ENCODE measurements at places on chromosomes 1 and 21.

- no peak for DNase-seq
These were observed 108.2 kb downstream of the GALNT2 start for GRCh38 chr1:230175163-230175747.

- DNase-seq = no peak
These were observed 301.3 kb downstream of the SIPA1L2 start for GRCh38 chr1:232328486-232329102.

- DNase-seq = no peak
These were observed 18.8 kb downstream of the RNF220 start for GRCh38 chr1:44423591-44424537.

- DNase-seq = no peak
These were observed 32.8 kb upstream of the IFFO2 start for GRCh38 chr1:18989176-18989799.

DNA sequence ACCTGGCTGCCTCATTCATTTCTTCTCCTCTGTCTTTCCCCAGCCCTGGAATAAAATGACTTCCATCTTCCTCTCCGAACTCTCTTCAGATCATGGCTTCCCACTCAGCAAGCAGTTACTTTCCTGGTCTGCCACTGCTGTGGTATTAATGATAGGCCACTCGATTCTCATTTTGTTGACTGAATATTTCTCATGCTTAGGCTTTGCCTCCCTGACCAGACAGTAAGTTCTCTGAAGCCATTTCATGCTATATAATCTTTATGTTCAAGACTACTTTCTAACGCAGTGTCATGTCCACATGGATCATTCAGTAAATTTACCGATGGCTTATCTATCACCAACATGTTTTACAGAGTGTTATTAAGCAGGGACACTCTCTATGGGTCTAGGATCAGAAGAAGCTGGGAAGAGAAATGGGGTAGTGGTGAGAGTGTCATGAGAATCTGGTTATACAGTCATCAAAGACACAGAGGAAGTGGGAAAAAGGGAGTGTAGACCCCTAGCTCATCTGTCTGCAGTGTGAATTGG, 20.6 kb downstream of the RUNX1 start:
- no peak for DNase-seq

DNA sequence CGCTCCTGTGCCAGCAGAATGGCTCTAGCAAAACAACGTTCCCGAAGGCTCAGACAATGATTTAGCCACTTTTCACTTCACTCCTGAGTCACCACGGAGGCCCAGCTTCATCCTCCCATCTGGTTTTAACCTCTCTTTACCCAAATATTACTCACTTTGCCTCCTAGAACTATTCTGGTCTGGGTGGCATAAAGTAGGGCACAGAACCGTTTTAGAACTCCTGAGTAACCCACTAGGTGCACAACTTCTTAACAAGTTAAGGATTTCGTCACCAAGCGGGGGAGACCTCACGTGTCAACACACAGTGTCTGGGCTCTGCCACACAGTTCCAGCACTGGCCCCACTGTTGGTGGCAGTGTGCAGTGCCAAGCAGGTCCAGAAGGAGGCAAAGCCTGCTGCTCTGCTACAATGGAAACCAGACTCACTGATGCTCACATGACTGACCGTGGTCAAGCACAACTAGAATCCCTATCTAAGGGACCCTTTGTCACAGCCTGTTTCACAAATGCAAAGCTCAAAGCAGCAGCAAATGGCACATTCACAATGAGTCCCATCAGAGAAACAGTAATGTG, 121.7 kb downstream of the SIPA1L2 start:
- peak; percentile 26 for DNase-seq

GRCh38 chr21:32914424-32915039, 111.2 kb upstream of the OLIG2 start:
- DNase-seq = no peak

DNA sequence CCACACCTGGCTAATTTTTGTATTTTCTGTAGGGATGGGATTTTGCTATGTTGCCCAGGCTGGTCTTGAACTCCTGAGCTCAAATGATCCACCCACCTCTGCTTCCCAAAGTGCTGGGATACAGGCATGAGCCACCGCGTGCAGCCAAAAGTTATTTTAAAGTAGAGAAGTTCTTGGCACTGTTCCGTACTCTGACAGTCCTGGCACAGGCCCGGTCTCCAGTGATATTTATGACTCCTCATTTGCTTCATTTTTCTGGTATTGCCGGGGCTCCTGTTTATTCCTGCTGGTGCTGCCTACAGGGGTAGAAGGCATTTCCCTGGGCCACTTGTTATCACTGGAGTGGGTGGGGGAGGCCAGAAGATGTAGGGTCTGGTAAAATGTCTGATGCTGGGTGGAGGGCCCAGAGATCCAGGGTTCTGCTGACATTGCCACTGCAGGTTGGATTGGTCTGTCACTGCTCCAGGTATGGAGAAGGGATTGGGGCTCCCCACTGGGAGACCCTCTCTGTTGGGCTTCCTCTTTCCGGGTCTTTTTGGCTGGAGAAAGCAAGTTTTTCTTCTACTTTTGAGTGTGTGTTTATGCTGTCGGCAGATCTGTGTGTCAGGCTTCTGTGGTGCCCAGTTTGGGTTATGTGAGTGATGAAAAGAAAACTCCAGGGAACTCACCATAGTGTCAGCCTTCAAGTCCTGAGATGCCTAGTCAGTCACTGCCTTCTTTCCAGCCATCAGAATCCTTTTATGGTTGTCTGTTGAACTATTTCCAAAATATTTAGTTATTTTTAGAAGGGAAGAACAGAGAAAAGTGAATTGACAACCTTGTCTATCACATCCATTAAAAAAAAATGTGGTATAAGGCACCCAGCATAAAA, 4.5 kb downstream of the MROH7 start:
- DNase-seq = no peak

GRCh38 chr1:201310986-201311355, 27.7 kb downstream of the PKP1 start:
- peak; percentile 2 for DNase-seq

- DNase-seq = no peak
These were observed 13.5 kb downstream of the VANGL1 start for GRCh38 chr1:115655306-115655663.

GRCh38 chr1:70348399-70349165, 5.9 kb downstream of the ANKRD13C start:
- no peak for DNase-seq

- peak; percentile 87 for DNase-seq
These were observed at the start of gene CD53 for GRCh38 chr1:110872745-110873720. Gene CD53, plus strand, starts transcription at chr1:110873148. Its CDS starts 18,261 bp downstream, at chr1:110891409.

DNA sequence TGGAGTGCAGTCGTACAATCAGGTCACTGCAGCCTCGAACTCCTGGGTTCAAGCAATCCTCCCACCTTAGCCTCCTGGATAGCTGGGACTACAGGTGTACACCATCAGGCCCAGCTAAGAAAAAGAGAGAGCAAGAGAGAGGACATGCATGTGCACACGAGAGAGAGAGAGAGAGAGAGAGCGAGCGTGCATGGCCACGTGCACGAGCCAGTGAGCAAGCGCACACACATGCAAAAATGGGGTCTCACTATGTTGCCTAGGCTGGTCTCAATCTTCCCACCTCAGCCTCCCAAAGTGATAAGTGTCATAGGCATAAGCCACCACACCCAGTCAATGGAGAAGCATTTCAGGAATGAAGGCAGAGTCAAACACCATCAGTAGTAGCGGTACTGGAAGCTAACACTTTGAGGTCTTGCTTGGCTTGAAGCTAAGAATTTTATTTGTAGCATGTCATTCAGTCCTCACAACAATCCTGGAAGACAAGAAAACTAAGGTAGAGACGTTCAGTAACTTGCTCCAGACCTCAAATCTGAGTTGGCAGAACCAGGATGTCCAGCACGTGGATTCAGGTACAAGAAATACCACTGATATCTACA, 14.5 kb downstream of the GNB1 start:
- no peak for DNase-seq

- DNase-seq = peak; percentile 96
These were observed 34.4 kb upstream of the SLC30A1 start for GRCh38 chr1:211613108-211613947.

DNA sequence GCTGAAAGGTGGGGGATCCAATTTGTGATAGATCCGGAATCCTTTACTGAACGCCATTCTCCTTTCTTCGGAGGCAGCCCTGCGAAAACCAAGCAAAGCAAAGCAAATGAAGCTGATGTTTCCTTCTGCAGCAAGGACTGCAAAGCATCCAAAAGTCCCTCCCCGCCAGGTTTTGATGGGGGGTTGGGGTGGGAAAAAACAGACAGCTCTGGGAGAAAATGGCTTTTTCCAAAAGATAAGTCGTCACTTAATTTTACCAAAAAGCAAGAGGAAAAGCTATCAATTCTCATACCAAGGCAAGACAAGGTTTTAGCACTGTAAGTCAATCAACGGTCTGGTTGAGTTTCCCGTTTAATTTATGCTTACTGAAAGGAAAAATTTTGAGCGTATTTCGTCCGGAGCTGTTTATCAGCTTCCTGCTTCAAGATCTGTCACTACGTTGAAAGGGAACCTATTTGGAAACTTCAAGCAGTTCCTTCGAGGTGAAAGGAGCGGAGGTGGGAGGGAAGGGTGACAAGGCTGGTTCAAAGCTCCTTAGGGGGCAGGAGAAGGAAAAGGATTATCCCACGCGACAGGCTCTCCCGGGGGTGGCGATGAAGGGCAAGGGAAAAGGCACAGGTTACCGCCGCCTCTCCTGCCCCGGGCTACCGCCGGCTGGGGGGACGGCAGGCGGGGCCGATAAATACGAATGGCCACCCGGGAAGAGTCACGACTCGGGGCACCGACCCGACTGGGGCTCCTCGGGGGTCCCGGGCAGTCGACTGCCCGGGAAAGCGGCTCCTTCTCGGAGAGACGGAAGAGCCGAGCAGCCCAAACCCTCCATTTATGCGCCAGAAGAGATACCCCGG, 750 bp downstream of the SYNJ1 start:
- peak; percentile 91 for DNase-seq

- DNase-seq = no peak
These were observed 20.6 kb downstream of the EGLN1 start for GRCh38 chr1:231401478-231401877.

DNA sequence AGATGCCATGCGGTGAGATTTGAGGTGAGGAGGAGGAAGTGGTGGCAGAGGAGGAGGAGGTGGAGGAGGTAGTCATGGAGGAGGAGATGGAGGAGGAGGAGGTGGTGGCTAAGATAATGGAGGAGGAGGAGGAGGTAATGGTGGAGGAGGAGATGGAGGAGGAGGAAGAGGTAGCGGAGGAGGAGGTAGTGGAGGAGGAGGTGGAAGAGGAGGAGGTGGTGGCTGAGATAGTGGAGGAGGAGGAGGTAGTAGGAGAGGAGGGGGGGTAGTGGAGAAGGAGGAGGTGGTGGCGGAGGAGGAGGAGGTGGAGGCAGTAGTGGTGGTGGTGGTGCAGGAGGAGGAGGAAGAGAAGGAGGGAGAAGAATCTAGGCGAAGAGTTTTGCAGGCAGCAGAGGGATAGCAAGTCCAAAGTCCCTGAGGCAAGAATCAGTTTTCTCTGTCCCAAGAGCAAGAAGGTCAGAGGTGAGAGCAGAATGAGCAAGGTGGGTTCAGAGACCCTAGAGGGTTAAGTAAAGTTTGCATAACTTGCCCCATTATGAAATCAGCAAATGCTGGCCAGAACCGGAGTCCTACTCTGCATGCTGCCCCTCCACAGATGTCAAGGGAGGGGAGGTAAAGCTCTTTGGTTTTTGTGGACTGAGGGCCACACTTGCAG, 38.9 kb upstream of the GNPAT start:
- no peak for DNase-seq

All from inflammatory macrophage (primary cell).